ENCODE measurements at places on chromosomes 16 and 17.
A peak's percentile ranks its signal among the peaks of the same experiment; 100 is the strongest.

DNA sequence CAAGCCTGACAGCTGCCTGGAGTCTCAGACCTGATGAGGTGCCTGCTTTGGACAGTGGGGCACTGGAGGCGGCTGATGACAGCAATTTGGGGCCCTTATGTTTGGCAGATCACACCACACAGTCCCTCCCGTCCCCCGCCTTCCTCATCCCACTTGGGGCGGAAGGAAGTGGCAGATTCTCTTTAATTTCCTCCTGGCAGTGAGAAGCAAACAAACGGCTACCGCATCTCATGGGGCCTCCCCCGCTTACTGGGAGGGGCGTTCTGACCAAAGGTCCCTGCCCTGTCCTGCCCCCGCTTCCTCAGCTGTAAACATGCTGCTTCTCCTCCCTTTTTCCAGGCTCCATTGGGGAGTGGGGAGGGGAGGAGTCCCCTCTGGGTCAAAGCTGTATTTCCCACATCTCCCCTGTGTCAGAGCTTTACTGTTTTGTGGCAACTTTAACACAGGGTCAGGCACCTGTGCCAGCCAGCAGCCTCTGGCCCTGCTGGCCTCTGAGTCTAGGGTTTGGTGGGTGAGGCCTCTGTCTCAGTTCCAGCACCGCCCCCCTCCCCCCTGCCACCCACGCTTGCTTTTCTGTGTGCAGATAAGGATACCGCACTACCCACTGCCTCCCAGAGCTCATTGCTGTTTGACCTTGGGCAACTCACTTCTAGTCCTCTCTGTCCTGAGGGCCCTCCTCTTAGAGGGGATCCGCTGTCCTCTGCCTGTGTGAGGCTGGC lies 5.4 kb upstream of the NFATC3 start:
- peak; percentile 78 for DNase-seq

- no peak for DNase-seq
Observed at GRCh38 chr16:5639531-5639930, 541.9 kb upstream of the EEF2KMT start.

GRCh38 chr17:16027708-16028584 lies 28.3 kb downstream of the TTC19 start:
- no peak for DNase-seq

- DNase-seq, result no peak
Observed at GRCh38 chr17:79691931-79692330, 38.8 kb upstream of the ENPP7 start.

GRCh38 chr17:32283745-32284201 lies 18.1 kb downstream of the RHBDL3 start:
- no peak for DNase-seq

GRCh38 chr17:65783845-65784334 lies 222.4 kb upstream of the AXIN2 start:
- DNase-seq, result no peak

- DNase-seq, result no peak
Observed at GRCh38 chr17:71938340-71939010, 182.3 kb upstream of the SOX9 start.

DNA sequence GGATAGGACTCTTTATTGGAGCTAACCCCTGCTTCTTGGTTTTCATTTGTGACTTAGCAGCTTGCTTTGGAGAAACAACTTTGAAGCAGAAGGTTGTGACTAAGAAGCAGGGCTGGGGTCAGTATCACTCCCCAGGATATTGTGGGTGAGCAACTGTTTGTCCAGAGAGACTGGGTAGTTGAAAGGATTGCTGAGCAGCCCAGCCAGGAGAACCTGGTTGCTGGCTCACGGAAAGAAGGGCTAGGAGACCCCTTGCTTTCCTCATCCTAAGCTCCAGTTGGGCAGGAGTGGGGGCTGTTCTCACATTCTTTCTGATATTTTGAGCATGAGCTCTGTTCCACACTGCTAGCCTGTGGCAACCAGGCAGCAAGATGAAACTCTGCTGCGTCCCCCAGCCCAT lies 151.2 kb downstream of the CBLN1 start:
- no peak for DNase-seq

GRCh38 chr17:63434951-63435571 lies 11.0 kb downstream of the CYB561 start:
- no peak for DNase-seq

- DNase-seq, result no peak
Observed at GRCh38 chr17:42900460-42901331, at the start of gene G6PC1. TSS of gene G6PC1 (plus strand) at chr17:42900799. CDS start at chr17:42900877, 78 bp downstream.

GRCh38 chr16:89278441-89279240 lies 61.1 kb downstream of the ZNF778 start:
- no peak for DNase-seq

DNA sequence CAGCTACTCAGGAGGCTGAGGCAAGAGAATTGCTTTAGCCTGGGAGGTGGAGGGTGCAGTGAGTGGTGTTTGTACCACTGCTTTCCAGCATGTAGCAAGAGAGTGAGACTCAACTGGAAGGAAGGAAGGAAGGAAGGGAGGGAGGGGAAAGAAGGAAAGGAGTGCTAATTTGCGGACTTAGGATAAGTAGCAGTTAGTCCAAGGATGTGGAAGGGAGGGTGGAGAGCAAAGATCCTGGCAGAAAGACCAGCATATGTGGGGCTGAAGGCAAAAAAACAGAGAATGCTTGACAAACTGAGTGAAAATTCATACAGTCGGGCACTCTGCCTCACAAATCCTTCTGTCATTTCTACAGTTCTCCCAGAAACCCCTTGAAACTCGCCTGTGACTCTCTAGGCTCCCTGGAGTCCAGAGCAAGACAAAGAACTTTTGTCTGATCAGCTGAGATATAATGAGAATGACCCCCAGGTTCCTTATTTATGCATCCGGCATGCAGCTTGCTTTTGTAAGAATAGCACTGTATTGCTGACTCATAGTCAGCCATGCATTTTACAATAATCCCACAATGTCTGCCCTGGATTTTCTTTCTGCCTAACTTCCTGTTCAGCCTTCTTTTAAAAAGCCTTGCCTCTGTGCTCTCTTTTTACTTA lies 31.5 kb downstream of the CDK5RAP3 start:
- DNase-seq, result no peak

GRCh38 chr17:40058186-40058784 lies 4.1 kb upstream of the MED24 start:
- DNase-seq, result no peak

DNA sequence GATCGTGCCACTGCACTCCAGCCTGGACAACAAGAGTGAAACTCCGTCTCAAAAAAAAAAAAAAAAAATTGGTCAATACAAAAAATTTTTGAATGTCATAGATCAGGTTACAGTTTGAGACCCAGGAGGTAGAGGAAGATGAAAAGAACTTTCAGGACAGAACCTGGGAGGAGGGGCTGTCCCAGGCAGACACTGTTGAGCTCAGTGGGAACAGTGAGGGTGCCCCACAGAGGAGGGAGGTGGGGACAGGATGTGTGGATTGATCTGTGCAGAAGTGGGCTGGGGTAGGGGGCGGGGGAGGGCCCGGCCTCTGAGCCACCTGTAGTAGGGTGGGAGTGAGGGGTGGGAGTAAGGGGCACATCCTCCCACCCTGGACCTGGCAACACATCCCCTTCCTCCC lies 58.3 kb downstream of the PRMT7 start:
- DNase-seq, result no peak

DNA sequence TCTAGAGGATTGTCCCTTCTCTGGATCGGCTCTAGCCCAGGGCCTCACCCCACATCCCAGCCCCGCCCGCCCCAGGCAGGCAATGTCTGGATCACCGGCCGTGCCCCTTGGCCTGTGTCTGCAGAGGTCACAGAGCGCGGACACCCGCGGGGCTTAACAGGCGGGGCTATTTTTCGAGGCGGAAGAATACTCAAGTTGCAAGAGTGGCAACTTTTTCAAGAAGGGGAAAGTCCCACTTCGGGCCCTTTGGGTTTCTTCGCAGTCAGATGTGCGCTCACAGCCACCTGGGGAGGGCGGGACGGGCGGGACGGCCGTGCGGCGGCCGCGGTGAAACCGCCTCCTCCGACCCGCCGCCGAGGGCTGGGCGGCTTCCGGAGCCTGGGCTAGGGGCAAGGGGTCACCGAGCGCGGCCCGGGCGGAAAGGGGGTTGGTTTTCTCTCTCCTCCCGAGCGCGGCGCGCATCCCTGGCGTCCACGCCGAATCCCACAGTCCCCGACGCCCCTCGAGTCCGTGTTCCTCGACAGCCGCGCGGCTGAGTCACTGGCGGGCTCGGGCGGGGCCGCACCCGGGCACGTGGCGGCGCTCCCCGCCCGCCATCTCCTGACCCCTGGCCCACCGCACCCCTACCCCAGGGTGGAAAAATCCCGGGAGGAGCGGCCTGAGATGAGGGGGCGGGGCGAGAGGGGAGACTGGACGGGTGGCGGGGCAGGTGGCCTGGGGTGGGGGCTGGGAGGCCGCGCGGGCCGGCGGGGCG lies 1.2 kb upstream of the PFN1 start:
- peak; percentile 74 for DNase-seq

DNA sequence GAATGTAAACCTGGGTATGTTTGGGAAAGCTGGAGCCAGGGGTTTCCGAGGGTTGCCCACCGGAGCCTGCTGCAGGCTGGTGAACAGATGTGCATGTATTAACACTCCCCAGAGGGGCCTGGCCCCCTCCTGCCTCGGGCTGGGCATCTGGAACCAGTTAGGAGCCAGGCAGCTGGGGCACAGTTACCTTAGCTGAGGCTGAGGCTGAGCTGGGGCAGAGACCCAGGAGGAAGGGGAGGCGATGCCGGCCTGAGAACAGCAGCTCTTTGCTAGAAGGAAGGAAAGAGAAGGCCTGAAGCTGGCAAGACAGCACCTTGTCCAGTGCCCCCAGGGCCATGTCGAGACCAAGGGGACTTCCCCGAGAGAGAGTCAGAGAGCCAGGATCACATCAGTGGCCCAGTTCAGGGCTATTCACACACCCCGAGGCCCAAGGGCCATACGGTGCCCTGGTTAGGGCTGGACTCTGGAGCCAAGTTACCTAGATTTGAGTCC lies 65.8 kb downstream of the RMI2 start:
- DNase-seq, result no peak

DNA sequence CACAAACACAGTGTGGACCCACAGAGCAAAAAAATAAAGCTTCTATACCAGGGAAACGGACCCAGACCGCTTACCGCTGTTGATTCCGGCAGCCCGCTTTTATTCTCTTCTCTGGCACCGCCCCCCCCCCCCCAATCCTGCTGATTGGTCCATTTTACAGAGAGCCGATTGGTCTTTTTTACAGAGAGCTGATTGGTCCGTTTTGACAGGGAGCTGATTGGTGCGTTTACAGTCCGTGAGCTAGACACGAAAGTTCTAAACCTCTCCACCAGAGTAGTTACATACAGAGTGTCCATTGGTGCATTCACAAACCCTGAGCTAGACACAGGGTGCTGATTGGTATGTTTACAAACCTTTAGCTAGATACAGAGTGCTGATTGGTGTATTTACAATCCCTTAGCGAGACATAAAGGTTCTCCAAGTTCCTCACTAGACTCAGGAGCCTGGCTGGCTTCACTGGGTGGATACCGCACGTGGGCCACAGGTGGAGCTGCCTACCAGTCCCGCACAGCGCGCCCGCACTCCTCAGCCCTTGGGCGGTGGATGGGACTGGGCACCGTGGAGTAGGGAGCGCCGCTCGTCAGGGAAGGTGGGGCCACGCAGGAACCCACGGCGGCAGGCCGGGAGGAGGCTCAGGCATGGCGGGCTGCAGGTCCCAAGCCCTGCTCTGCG lies 92.4 kb downstream of the HAPSTR1 start:
- no peak for DNase-seq

DNA sequence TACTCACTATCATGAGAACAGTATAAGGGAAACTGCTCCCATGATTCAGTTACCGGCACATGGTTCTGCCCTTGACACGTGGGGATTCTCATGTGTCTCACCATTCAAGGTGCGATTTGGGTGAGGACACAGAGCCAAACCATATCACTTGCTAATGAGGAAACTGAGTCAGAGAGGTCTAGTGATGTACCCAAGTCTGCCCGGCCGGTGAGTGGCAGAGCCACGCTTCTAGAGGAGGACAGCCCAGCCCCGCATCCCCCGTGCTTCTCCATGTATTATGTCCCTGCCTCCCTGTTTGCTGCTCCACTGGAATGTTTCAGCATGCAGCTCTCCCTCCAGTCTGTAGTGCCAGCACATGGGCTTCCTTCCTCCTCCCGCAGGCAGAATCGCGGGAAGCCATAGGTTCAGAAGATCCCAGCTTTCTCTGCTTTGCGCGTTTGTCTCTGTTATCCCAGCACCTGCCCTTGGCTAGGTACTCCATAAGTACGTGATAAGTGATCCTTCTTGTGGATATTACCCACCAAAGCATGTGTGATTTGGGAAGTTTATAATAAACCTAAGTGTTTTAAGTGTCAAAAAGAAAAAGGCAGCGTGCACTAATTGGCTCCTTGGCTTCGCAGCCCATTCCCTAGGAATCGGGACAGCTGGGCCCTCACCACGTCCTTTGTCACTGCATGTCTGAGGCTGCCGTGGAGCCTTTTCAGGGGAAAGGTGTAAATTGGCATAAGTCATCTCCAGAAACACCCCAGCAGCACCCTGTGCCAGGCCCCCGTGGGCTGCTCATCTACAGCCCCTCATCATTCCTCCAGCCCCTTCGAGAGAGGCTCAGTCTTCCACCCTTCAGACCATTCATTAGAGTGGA lies 103.8 kb downstream of the CLEC16A start:
- no peak for DNase-seq

DNA sequence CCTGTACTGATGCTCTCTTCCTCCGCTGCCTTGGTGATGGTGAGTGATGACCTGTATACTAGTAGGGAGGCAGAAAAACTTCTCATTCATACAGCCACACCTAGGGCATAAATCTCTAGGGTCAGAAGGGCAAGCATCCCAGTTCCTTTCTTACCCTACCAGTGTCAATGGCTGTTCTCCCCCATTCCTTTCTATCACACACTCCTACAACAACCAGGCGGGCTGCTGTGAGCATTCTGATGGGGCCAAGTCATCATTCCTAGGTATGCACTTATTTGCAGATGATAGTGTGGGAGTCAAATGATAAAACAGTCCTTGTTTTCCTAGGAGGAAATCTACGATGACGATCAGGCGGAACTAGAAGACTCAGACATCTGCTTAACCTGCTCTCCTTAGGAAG lies 14.0 kb upstream of the SLC6A4 start:
- DNase-seq, result no peak

DNA sequence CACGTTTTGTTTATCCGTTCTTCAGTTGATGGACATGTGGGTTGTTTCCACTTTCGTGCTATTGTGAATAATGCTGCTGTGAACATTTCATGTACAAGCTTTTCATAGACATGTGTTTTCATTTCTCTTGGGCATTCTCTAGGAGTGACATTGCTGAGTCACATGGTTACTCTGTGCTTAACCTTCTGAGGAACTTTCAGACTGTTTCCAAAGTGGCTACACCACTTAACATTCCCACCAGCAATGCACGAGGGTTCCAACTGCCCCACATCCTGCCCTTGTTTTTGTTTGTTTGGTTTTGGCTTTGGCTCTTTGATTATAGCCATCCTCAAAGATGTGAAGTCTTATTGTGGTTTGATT lies 14.2 kb upstream of the PEMT start:
- DNase-seq, result no peak

- DNase-seq, result no peak
Observed at GRCh38 chr17:39927929-39928857, 661 bp downstream of the LRRC3C start.

- no peak for DNase-seq
Observed at GRCh38 chr17:63592797-63593196, 7.9 kb upstream of the TACO1 start.

Data from liver (tissue), 10 donors.